ENCODE measurements at places on chromosomes 4 and X.

- DNase-seq = no peak
Measured at GRCh38 chr4:26806331-26806730, 54.3 kb upstream of the STIM2 start.

DNA sequence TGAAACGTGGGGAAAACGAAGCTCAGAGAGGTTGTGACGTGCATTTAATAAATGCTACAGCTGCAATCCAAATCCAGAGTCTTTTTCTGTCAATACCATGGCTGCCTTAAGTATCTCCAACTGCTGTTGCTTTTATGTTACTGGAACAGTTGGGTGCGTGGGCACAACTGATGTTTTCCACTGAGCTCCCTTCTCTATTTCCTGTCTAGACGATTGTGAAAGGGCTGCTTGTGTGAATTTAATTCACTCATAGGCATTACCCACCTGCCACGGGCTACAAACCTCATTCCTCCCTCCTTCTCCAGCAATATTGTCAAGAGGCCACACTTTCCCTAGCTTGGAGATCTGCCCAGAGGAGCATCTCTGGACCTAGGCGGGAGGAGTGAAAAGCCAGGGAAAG is 526.0 kb downstream of the MID1IP1 start:
- no peak for DNase-seq

GRCh38 chrX:23926015-23926414 is 18.2 kb downstream of the CXorf58 start:
- DNase-seq = no peak

DNA sequence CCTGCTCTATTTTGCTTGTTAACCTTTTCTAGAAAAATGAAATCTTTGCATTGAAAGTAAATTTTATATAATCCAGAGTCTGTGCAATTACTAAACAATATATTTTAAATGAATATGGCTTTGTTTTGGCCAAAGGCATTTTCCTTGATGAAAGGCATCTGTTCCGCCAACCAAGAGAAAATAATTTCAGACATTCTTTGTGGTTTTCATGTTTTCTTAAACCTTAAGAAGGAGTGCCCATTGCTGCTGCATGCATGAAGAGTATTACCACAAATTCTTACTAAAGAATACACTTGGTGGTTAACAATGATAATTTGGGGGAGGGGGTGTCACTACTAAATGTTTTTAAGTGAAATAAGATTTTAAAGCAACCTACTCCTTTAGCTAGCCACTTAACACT is 2.7 kb upstream of the PDGFC start:
- no peak for DNase-seq

DNA sequence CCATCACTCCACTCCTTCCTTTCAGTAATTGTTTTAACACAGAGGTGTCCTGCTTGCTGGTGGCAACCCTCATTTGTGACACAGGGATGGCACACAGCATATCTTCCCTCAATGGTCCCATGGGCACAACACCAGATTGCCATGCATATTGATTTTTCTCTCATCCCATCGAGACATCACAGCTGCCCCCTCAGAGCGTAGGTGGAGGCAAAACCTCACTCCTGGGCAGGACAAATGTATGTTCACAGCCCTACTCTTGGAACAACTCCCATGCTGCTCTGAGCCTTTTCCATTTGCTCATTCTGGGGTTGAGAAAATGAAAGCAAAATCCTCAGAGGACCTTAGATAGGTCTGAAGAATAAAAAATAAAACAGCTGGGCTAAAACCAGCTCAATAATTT is 172.2 kb downstream of the GABRB1 start:
- no peak for DNase-seq

GRCh38 chr4:101347267-101347556 is at the start of gene PPP3CA:
TSS of gene PPP3CA (minus strand) at chr4:101347526.
- DNase-seq = no peak

- no peak for DNase-seq
Measured at GRCh38 chr4:25377572-25378436, 741 bp downstream of the ANAPC4 start.

GRCh38 chr4:112771-113170 is 11.5 kb upstream of the ZNF718 start:
- no peak for DNase-seq

- no peak for DNase-seq
Measured at GRCh38 chr4:11427121-11427996, 1.3 kb downstream of the HS3ST1 start.

GRCh38 chrX:71542411-71542810 is 9.5 kb downstream of the OGT start:
- DNase-seq = no peak

- DNase-seq = no peak
Measured at GRCh38 chr4:529563-529962, 30.6 kb downstream of the PIGG start.

- DNase-seq = no peak
Measured at GRCh38 chrX:40434947-40435346, 145.8 kb upstream of the ATP6AP2 start.

DNA sequence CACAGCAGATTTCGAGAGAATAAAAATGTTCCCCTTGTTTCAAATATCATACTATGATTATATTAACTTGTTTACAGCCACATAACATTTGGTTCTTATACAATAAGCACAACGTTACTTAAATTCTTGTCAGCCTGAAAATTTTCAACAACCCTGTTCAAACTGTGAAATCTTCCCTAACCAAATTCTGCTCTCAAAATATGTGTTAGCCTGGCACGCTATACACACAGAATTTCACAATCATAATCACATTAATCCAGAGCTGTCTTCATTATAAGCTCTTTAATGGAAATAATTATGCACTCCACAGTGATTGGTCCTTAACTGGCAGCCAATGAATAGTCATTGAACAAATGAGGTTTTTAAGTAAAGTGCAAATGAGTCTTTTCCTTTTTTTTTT is 7.3 kb upstream of the PRSS12 start:
- DNase-seq = no peak

DNA sequence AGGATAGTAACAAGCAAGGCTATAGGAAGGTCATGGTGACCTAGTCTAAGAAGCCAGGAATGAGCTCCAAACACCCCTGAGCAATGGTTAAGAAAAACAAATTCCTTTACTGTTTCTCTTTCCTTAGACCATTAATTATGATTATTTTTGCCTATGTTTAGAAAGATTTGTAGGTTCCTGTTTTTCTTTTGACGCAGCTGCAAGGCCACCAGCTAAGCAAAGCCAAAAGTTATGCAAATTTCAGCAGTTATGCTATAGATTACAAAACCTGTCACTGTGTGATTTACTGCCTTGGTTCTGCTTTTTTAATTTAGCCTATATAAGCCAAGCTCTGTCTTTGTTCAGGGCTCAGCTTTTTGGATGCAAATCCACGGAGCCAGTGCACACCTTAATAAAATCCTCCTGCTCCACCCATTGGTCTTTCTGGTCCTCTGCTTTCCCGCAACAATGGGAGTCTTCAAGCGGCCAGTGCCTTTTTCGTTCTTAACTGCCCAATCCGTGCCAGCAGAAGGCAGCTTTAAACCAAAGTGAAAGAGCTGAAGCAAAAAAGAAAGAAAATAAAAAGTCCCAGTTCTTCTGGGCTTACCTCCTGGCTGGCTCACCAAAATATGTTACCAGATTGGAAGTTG is 1.4 kb upstream of the CEP135 start:
- no peak for DNase-seq

GRCh38 chrX:43283187-43283586 is 372.9 kb upstream of the MAOA start:
- no peak for DNase-seq

- DNase-seq = no peak
Measured at GRCh38 chrX:129694805-129695204, 40.0 kb upstream of the APLN start.

GRCh38 chr4:151169900-151170299 is 70.5 kb downstream of the RPS3A start:
- DNase-seq = no peak

GRCh38 chr4:1403591-1404572 is 2.4 kb downstream of the NKX1-1 start:
- no peak for DNase-seq

DNA sequence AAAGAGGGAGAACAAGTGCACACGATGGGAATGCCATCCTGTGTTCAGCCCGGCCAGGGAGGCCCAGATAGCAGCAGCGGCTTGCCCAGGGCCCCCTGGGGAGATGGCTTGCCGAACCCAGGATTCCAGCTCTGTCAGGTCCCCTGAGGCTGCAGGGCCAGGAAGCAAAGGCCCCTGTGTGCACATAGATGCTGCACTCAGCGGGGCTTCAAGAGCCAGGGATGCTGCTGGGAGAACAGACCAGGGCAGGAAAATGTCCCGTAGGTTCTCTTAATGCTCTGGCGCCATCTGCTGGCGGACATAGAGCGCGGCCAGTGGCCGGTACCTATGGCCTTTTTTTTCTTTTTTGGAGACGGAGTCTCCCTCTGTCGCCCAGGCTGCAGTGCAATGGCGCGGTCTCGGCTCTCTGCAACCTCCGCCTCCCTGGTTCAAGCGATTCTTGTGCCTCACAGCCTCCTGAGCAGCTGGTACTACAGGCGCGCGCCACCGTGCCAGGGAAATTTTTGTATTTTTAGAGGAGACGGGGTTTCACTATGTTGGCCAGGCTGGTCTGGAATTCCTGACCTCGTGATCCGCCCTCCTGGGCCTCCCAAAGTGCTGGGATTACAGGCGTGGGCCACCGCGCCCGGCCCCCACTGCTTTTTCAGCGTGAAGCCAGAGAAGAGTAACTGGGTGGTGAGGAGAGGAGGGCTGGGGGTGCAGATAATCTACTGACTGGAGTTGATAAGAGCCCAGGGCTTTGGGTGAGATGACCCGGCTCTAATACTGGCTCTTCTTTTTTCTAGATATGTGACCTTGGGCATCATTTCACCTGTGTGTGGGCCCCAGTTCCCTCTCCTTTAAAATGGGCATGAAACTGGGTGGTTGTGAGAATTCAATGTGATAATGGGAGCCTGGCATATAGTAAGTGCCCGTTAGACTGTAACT is 22.5 kb downstream of the MED28 start:
- DNase-seq = peak; percentile 55

DNA sequence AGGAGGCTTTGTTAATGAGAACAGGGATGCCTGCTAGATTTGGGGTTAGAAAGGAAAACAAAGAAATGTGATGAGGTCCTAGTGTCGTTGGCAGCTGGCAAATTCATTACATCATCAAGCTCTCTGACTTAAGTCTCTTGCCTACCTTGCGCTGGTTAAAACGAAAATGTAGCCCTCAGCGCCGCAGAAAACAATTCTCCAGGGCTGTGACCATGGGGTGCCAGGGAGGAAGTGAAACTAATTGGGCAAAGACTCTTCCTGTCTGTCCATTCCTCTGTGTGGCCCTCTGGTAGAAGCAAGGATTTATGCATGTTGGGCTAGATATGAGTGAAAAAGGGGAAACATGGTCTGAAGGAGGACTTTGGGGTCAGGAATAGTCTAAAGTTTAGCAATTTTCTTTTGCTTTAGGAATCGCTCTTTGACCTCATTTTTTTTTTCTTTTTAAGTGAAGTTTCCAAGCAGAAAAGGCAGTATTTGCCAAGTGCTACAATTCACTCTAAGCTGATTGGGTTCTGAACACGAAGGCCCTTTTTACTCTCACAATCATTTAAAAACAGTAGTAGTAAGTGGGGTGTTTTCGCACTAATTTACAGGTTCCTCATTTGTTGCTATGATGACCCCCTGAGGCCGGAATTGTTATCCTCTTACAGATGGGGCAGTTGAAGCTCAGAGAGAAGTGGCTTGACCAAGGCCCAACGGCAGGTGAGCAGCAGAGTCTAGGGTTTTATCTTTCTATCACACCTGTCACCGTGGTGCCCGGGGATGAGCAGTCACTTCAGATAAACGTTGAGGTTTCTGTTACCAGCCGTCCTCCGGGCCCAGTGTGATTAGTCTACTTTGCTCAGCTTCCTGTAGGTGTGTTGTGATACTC is 27.3 kb upstream of the CHRNA9 start:
- DNase-seq = peak; percentile 60

GRCh38 chrX:112841820-112842157 is 1.2 kb upstream of the AMOT start:
- DNase-seq = no peak

DNA sequence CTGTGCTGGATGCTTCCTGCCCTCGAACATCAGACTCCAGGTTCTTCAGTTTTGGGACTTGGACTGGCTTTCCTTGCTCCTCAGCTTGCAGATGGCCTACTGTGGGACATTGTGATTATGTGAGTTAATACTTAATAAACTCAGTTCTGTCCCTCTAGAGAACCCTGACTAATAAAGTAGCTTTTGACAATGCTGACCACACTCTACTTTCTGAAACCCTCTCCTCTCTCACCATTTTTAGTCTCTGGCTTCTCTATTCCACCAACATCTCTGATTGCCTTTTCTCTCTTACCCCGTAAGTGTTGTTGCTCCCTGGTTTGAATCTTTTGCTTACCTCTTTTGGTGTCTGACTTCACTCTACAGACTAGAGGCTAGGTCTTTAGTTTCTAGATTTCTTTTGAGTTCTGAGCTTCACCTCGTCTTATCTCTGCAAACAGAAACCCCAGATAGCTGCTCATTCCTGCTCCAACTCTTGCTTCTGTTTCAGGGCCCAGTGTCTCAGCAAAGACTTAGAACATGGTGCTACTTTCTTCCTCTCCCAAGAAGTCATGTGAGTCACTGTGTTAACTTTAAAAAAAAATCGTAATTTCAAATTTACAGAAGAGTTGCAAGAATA is 11.4 kb downstream of the TMSB4X start:
- DNase-seq = no peak

DNA sequence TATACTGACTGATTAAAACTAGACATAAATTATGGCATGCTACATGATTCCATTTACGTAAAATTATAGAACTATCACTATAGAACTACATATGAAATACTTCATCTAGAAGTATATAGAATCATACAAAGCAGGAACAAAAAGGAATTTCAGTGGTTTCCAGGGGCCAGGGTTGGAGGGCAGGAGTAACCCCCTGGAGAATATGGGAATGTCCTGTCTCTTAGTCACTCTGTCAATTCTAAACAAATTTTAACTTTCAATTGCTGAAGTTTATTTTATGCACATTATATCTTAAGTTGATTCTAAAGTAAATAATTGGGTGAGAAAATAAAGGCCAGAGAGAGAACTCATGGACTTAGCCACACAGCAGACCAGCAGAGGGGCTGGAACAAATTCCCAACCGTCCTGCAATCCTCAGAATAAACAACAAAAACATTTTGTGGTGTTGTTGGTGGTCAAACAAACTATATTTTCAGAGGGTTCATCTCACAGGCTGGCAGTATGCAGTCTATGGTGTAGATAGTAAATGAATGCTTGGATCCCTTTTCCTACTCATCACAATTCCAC is 476.9 kb upstream of the SLIT2 start:
- no peak for DNase-seq

DNA sequence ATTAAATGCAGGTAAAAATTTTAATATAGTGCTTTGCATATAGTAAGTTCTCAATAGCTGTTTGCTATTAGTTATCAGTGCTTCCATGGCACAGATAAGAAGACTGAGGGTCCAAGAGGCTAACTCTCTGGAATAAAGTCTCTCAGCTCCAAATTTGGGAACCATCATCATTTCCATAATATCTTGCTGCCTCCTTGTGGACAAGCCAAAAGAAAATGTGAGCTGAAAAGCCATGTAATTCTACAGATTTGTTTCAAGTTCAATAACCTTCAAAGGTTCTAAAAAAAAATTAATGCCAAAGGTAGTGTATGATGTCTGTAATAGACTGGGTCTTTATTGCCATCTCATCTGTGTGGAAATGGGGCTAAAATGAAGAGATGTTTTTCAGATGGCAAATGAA is 136.9 kb upstream of the VCX start:
- DNase-seq = no peak

- no peak for DNase-seq
Measured at GRCh38 chr4:3413217-3413671, 28.5 kb upstream of the HGFAC start.

Data from T-helper 1 cell (primary cell).